Hepatocyte (in vitro differentiated cells): ENCODE measurements at places on chromosomes 3 and 15. TPM values are rescaled to one million over a fixed set of nuclear protein-coding genes. Genes with fewer than 3 reads are reported as not detected.

The NFKBIZ gene
- 160 and 192 TPM in 2 replicates for polyA plus RNA-seq

The LRRIQ4 gene
- polyA plus RNA-seq = not detected in 2 replicates

The SLC28A2 gene
- polyA plus RNA-seq = 0.29 and 1.5 TPM in 2 replicates

The GNAT1 gene
- not detected in 2 replicates for polyA plus RNA-seq

The PTX3 gene
- 28.7 and 41.5 TPM in 2 replicates for polyA plus RNA-seq
